ENCODE measurements at places on chromosomes 4 and X.
A peak's percentile ranks its signal among the peaks of the same experiment; 100 is the strongest.

DNA sequence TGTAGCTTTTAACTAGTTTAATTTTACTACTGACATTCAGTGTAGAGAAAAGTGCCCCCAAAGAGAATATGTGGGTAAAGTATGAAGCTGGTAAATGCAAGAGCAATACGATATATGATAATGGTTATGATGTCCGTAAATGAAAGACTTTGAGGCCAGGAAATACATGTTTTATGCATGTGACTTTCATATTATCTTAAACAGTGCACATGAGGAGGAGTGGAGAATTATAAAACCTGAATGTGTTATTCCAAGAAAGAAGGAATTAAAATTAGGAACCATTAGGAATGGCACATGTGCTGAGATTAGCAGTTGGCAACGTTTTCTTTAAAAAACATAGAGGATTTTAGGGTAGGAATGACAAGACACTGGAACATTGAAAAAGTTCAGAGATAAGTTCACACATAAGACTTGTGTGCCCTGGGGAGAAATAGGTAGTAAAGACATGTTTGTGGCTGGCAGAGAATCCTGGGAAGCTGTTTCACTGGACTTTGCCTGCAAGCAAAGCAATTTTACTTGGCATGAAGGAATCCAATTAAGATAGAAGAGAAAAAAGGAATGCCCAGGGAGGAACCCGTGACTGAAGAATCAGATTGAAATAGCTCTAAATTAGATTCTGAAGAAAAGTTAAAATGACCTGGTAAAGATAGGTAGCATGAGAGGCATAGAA, 20.0 kb downstream of the GK start:
- no peak for DNase-seq

GRCh38 chr4:187232796-187233195, 509.1 kb upstream of the FAT1 start:
- no peak for DNase-seq

GRCh38 chrX:104310090-104310489, 55.4 kb upstream of the ESX1 start:
- no peak for DNase-seq

- no peak for DNase-seq
Observed at GRCh38 chrX:129771266-129771995, 8.3 kb upstream of the SASH3 start.

- no peak for DNase-seq
Observed at GRCh38 chrX:103737696-103738095, 27.0 kb downstream of the TMEM31 start.

- DNase-seq: no peak
Observed at GRCh38 chr4:127748957-127749356, 18.8 kb downstream of the SLC25A31 start.

DNA sequence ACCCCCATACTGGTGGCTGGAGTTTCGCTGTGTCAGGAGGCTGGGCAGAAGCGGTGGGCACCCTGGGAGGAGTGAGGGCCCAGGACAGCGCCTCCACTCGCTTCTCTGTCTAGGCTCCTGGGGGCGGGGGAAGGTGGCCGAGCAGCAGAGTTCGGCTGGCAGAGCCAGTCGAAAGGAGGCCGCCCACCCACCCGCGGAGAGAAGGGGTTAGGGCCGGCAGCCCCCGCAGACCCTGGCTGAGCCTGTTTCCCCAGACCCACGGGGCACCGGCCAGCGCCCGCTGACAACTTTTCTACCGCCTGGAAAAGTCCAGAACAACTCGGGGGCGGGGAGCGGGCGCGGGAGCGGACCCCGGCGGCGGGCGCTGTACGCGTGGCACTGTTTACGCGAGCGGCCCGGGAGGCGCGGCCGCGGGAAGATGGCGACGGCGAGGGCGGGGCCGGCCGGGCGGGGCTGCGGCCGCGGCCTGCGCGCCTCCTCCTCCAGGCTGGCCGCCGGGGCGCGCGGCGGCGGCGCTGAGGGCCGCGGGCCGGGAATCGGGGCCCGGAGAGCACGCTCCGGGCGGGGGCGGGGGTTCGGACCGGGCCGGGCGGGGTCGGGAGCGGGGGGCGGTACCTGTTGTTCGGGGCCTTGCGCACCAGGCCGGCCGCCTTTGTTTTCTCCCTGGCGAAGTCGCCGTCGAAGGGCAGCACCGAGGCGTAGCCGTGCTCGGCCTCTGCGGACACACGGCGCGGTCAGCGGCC, 628 bp downstream of the MXD4 start:
- peak; percentile 22 for DNase-seq

All from NCI-H187 (cell line).